GM04504 (cell line): ENCODE measurements at places on chromosomes 16 and 17.
A peak's percentile ranks its signal among the peaks of the same experiment; 100 is the strongest.

DNA sequence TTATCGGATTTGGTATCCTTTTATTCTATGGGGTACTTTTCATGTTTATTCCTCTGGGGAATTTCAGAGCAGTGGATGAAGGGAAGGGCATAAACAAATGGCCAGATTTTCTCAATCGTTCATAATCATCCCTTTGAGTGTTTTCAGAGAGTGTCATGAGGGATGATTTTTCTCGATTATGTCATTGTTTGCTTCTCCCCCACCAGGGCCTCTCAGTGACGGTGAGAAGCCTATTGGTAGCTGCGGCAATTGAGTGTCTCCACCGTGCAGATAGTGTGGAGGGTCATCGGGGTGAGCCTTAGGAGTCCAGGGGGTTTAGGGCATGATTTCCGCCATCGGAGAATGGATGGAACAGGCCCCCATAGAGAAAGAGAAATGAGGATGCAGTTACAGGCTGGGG is 57.2 kb downstream of the USP43 start:
- no peak for DNase-seq

- no peak for DNase-seq
Measured at GRCh38 chr16:47611042-47611441, 149.9 kb downstream of the PHKB start.

- no peak for DNase-seq
Measured at GRCh38 chr17:66620528-66620927, 214.4 kb upstream of the CACNG5 start.

- no peak for DNase-seq
Measured at GRCh38 chr17:43549496-43549895, 3.4 kb upstream of the ETV4 start.

DNA sequence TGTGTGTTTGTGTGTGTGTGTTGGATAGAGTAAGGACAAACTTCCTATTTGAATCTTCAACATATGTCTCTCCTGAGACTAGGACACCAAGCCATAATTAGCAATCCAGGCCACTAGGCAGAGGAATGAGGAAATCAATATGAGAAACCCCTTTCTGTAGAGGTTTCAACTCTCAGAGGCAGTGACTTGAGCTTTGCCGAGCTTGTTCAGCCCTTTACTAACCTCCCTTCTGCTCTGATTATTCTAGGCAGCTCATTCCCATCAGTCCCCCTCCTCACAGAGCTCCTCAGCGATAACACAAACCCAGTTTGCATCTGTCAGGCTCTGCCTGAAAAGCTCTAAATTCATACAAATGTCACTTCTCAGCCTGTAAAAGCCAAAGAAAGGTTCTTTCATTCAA is 1030.3 kb downstream of the CDH8 start:
- no peak for DNase-seq

DNA sequence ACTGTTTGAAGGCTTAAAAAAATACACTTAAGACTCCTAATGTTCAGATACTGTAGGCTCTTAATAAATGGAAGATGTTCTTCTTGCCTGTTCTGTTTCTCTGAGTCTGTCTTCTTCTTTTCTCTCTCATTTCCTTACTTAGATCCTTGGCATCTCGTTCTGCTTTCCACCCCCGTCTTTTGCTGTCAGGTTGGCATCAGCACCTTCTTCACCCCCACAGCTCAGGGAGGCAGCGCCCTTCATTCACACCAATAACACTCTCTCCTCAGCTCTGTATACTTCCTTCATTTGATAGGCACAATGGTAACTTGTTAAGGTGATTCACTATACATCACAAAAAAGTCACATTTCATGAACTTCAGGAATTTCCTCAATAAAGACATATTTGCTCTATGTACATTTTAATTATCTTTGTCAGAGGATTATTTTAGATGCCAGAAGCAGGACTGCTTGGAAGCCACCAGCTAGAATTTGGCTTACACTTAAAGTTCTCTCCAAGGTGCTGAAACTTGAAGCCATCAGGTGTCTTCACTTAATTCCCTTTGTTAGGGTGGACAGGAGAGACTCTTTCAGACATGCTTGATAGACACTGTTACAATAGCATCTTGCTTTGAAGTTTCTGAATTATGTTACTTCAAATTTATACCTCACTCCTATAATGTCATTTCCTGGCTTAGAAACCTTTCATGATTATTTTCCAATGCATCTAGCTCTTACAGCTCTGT is 670.1 kb upstream of the C16orf82 start:
- no peak for DNase-seq

- no peak for DNase-seq
Measured at GRCh38 chr17:16947470-16947869, 24.4 kb downstream of the TNFRSF13B start.

DNA sequence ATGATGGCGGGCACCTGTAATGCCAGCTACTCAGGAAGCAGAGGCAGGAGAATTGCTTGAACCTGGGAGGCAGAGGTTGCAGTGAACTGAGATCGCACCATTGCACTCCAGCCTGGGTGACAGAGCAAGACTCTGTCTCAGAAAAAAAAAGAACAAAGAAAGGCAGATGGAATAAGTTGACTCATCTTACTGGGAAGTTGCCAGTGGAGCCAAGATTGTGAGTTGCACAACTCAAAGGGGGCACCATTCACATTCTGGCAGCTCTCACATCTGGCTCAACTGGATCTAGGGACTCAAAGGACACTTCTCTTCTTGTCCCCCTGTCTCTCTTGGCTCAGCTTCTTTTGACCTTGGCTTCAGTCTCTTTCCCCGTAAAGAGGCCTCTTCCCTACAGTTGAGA is 53.7 kb upstream of the ETV4 start:
- DNase-seq = peak; percentile 65

DNA sequence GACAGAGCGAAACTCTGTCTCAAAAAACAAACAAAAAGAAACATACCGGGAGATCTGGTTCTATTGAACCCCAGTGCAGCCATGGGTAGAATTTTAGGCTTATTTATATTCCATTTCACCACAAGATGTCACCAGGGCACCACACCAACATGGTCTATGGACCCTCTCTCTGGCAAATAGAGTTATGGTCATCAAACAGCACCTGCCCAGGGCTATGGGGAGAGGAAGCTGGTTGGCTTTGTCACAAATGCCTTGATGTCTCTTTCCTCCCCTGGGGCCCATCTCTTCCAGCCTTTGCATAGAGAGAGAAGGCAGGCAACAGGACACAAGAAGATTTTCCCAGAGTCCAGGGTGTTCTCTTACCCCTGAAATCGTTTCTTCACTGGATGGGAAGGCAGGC is 128.4 kb downstream of the WWOX start:
- no peak for DNase-seq

- DNase-seq = no peak
Measured at GRCh38 chr16:65991149-65991701, 375.3 kb upstream of the CDH5 start.

GRCh38 chr16:9840761-9841665 is 341.2 kb downstream of the GRIN2A start:
- no peak for DNase-seq

GRCh38 chr17:45948881-45949624 is 50.0 kb upstream of the STH start:
- peak; percentile 24 for DNase-seq

GRCh38 chr16:88662222-88662842 is 559 bp downstream of the MVD start:
- no peak for DNase-seq

- no peak for DNase-seq
Measured at GRCh38 chr17:17877529-17878358, 41.0 kb upstream of the SREBF1 start.

- DNase-seq = no peak
Measured at GRCh38 chr17:3929181-3929580, 12.9 kb upstream of the P2RX1 start.

DNA sequence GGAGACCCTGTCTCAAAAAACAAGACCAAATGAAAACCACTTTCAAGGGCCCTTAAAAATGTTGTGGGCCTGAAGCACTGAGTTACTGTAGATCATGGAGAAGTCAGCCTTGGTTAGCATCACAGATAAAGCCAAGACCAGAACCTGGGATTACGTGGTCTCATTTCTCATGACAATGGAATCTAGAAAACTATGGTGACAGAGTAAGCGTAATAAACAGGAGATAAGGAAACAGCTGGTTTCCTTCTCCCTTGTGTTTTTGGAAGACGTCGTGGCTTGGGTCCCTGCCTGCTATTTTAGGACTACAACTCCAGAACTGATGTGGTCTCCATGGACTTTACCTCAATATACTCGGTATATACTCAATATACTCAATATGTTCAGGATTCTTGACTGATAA is 180.7 kb upstream of the ZFHX3 start:
- DNase-seq = peak; percentile 16

DNA sequence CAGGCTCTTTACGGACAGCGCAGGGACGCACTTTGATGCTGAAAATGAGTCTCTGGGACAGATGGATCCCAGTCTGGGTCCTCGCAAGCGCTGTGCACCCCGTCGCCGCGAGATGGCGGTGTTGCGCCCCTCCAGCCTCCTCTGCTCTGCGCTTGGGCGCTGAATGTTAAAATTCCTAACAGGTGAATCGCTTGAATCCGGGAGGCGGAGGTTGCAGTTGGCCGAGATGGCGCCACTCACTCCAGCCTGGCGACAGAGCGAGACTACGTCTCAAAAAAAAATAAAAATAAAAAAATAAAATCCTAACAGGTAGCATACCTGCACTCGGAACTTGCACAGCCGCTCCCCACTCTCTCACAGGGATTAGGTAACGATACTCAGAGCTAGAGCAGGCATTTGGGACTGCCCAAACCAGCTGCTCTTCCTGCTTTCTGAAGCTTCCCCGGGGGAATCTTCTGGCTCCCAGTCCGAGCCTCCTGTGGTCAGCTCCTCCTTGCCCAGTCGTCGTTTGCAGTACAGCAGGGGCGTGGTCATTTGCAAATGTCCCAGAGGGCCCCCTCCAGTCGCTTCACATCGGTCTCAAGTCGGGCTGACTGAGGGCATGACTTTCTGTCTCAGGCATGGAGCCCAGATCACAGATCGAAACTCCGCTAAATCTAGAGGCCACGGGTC is 26.2 kb upstream of the OSGIN1 start:
- peak; percentile 46 for DNase-seq

GRCh38 chr17:78753316-78754250 is 28.5 kb downstream of the CYTH1 start:
- no peak for DNase-seq

DNA sequence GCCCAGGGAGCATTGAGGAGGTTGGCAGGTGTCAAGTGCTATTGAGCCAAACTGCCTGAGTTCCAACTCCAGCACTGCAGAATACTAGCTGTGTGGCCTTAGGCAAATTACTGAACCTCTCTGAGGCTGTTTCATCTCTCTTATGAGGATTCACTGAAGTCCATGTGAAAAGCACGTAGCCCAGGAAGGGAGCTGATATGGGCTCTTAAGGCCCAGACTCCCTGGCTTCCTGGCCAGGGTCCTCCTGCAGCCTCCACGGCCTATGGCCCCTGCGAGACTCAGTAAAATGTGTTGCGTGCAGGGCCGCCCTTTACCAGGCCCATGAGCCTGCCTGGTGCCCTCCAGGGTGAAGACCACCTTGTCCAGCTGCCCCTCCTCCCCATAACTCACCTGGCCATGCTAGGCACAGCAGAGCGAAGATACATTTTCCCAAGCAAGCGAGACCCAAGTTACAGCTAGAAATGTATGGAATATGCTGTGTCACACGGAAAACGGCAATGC is 133.7 kb upstream of the TNRC6C start:
- no peak for DNase-seq

DNA sequence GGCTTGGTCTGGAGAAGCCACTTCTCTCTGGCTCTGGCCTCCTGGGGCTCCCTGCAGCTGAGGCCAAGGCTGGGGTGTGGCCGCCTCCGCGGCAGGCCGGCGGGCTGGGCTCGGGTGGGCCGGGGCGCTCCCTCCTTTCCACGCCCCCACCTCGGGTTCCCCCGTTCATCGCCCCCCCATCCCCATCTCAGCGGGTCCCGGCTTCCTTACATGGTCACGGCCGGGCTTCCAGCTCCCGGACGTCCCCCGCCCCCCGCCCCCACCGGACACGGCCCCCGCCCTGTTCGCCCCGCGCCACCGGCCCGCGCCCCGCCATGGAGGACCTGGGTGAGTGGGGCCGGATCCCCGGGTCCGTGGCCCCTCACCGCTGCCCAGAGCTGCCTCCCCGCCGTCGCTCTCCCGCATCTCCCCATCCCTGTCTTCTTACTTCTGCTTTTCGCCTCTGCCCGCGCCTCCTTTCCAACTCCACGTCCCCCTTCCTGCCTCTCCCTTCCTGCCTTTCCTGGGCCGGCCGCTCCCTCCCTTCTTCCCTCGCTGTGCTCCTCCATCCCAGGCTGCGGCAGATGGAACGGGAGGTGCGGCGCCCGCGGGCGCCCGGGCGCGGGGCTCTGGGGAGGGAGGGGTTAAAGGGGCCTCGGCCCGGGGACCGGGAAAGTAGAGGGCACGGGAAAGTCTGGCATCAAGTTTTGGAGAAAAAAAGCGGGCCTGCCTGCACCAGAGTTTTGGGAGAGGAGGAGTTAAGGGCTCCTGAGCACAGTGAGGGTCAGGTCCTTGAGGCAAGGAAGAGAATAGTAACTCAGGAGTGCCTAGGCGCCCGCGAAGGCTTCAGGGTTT is at the start of gene TGFB1I1:
TGFB1I1 (plus strand) TSS at position 278 of the 834 bp plus-strand sequence; CDS start at position 315, 37 bp downstream.
- DNase-seq = peak; percentile 71
